ENCODE measurements at places on chromosomes 3 and 15.

DNA sequence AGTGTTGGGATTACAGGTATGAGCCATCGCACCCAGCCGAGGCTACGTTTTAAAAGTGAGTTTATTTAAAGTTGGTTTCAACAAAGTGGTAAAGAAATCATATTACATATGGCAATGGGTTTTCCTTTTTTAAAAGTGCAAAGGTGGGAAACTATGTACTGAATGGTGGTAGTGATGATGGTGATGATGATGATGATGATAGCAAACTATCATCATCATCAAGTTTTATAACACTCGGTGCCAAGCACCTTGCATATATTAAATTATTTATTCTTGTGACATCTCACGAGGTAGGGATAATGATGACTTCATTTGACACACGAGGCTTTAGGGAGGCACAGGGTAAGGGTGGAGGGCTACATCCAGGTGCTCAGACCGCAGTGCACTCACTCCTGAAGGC is 64.3 kb downstream of the BDH1 start:
- DNase-seq: no peak

- no peak for DNase-seq
These were observed 34.4 kb downstream of the POC1A start for GRCh38 chr3:52119826-52120225.

DNA sequence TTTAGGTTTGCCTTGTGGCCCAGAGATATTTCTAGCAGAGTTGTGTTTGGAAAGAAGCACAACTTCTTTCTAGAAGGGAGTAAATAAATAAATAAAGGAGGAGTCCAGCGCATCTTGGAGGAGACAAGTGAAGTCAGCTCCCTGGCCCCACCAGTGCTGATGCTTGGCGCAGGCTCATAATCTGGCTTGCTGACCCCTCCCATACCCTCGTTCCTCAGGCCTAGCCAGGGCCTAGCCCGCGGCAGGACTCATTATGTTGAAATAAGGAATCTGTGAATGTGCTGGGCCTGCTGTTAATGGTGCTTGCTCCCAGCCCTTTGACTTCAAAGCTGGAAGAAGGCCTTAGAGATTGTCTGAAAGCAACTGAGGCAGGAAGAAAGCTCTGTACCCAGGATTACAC is 3.1 kb downstream of the ZNF710 start:
- DNase-seq: no peak

DNA sequence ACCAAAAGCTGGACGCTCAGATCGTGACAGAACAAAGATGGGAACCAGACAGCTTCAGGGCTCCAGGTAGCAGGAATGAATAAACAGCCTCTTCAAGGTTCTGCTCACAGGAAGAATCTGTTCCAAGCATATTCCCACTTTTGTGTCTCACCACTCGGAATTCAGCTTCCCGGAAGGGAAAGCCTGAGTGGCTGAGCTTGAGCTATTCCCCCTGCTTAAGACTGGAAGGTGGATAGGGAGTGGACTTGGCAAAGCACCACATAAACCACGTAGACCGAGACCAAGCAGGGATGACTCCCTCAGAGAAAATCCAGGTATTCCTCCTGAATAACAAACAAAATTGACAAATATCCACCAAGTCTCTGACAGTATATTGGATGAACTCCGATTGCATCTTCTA is 180.2 kb upstream of the NR2F2 start:
- DNase-seq: no peak

DNA sequence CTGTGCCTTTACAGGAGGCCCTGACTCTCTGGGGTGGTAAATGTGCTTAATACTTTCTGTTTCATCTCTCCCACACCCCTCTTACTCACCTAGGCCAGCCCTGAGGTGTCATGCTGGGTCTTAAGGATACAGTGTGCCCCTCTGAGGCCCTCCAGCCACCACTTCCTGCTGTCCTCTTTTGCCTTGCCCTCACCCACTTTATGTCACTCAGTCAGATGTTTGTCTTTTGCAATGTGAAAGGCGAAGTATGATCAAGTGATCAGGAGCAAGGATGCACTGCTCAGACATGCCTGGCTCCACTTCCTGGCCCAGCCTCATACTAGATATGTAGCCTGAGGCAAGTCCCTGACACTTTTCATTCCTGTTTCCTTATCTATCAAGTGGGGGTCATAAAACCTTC is 339.0 kb upstream of the NR2E3 start:
- no peak for DNase-seq

- DNase-seq: no peak
These were observed 242.8 kb upstream of the TLE3 start for GRCh38 chr15:70340494-70340870.

GRCh38 chr3:70989174-70989573 is 594.4 kb downstream of the FOXP1 start:
- DNase-seq: no peak

DNA sequence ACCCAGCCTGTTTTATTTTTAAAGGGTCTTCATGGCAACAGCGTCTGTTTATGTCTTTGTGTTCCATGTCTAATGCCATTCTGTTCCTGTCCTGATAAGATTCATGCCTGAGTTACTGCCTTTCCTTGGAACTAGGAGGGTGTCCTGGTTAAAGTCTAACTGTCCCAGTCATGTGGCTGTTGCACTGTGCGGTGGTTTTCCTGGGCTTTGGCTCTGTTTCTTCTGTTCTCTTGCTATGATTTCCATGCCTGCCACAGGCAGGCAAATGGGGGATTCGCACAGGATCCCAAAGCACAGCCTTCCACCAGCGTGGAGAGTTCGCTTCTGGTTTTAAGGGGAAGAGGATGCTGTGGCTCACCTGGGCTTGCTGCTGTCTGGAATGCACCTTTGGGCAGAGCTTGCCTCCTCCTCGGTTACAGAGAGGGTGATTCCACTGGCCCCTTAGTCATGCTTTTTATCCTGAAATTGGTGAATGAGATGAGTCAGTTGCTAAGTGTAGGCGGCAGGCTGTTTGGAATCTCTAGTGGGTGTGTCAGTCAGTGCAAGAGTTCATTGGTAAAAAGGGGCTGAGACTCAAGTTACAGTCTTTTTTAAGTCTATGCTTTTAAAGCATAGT is 86.8 kb downstream of the CCK start:
- no peak for DNase-seq

All from activated CD4-positive, alpha-beta T cell treated with anti-CD3 and anti-CD28 coated beads, Interleukin-2, amount 50 U/mL, for 24 hours (primary cell).